ENCODE measurements at places on chromosomes 4 and X. TPM values are rescaled to one million over a fixed set of nuclear protein-coding genes. Genes with fewer than 3 reads are reported as not detected.

Gene PDZD4
- 0.91 TPM for total RNA-seq

Gene KIAA0232
- total RNA-seq = 13.6 TPM

Gene SLC49A3
- 0.74 TPM for total RNA-seq

DNA sequence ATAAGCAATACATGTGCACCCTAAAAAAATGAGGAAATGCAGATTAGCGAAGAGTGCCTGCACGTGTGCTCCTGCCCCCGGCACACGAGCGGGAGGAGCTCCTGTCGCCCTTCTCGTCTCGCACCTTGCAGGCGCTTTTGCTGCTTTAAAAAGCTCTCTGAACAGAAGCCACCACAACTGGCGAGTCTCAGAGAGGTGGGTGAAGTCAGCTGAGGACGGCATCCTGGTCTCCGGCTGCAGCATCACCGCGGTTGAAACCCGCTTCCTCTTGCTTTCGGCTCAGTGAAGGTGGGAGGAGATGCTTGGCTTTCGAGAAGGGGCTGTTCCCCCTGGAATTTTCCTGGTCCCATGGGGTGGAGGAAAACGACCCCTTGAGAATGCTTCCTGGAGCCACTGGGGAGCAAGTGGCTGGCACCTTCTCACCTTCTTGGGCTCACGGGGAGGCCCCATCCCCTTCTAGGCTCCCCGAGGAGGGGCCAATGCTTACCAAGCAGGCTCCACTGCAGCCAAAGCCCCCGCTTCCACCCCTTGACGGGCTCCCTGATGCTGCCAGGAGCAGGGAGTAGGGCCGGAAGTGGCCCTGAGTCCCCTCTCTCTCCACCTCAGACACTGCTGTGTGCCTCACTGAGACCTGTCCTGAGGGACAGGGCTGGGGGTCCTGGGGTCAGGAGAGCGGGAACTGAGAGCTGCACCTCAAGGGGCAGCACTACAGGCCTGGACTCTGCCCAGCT is 29.2 kb upstream of the MXD4 start:
- H3K36me3 ChIP-seq = no peaks in the 10 kb centered on the region
- H3K27ac ChIP-seq = peak overlapping the region; percentile 46
- H3K27me3 ChIP-seq = peaks cover 5% of the 10 kb centered on the region
- H3K4me3 ChIP-seq = peak overlapping the region; percentile 35
- H3K4me1 ChIP-seq = peaks cover 11% of the 10 kb centered on the region
- DNase-seq = peak; percentile 52

All from activated T-helper 2 cell treated with anti-CD3 and anti-CD28 coated beads, Interferon-gamma antibody, Interleukin-2, Interleukin-4, amounts not matched to agents 10 μg/mL and 5 μg/mL and 100 μg/mL, durations not matched to agents 14 hours and 24 hours and 36 hours (primary cell).